ENCODE measurements at places on chromosomes 16 and 17. TPM values are rescaled to one million over a fixed set of nuclear protein-coding genes. Genes with fewer than 3 reads are reported as not detected.

Gene NHLRC4
- 0.11 TPM for total RNA-seq

Gene IGSF6
- total RNA-seq, result not detected

Gene GJC1
- total RNA-seq, result 24.6 TPM

Gene SEZ6
- total RNA-seq, result not detected

Gene ASGR1
- 1.4 TPM for total RNA-seq

Gene BORCS6
- total RNA-seq, result 7.4 TPM

Gene CRHR1
- not detected for total RNA-seq

Gene METTL23
- total RNA-seq, result 40.5 TPM

Gene NPIPB2
- total RNA-seq, result 1.7 TPM

Gene SCARF1
- total RNA-seq, result not detected

Gene RFWD3
- total RNA-seq, result 54.4 TPM

Gene ARHGAP23
- total RNA-seq, result 20.8 TPM

Gene RTN4RL1
- 0.64 TPM for total RNA-seq

Gene AGRP
- not detected for total RNA-seq

Gene LRRC37A
- total RNA-seq, result 0.64 TPM

Gene RASD1
- total RNA-seq, result 0.19 TPM

Gene SCIMP
- not detected for total RNA-seq

Gene FOXF1
- total RNA-seq, result not detected

Gene ERN2
- total RNA-seq, result not detected

Gene CES1
- total RNA-seq, result not detected

Gene MYH13
- total RNA-seq, result 0.13 TPM

Gene GRIN2A
- total RNA-seq, result not detected

Gene CLEC19A
- total RNA-seq, result not detected

Gene ADORA2B
- 27.8 TPM for total RNA-seq

Gene VMO1
- total RNA-seq, result 0.17 TPM

Gene KRT32
- not detected for total RNA-seq

Gene KRT39
- not detected for total RNA-seq
